Immature natural killer cell (primary cell): ENCODE measurements at places on chromosomes 1 and 21. TPM values are rescaled to one million over a fixed set of nuclear protein-coding genes. Genes with fewer than 3 reads are reported as not detected.

The HSD11B1 gene
- not detected for polyA plus RNA-seq

The CAMK1G gene
- not detected for polyA plus RNA-seq

The FOXO6 gene
- not detected for polyA plus RNA-seq

The CFHR2 gene
- polyA plus RNA-seq, result not detected

The KRTAP19-3 gene
- polyA plus RNA-seq, result not detected

The POU3F1 gene
- polyA plus RNA-seq, result 0.14 TPM

The NEK2 gene
- polyA plus RNA-seq, result 1.00 TPM

The C1orf94 gene
- polyA plus RNA-seq, result not detected
